ENCODE measurements at places on chromosomes 3 and 15.

GRCh38 chr3:40044487-40044886 is 235.1 kb downstream of the MYRIP start:
- no peak for DNase-seq

- DNase-seq: no peak
These were observed 72.6 kb downstream of the C3orf38 start for GRCh38 chr3:88222343-88222742.

DNA sequence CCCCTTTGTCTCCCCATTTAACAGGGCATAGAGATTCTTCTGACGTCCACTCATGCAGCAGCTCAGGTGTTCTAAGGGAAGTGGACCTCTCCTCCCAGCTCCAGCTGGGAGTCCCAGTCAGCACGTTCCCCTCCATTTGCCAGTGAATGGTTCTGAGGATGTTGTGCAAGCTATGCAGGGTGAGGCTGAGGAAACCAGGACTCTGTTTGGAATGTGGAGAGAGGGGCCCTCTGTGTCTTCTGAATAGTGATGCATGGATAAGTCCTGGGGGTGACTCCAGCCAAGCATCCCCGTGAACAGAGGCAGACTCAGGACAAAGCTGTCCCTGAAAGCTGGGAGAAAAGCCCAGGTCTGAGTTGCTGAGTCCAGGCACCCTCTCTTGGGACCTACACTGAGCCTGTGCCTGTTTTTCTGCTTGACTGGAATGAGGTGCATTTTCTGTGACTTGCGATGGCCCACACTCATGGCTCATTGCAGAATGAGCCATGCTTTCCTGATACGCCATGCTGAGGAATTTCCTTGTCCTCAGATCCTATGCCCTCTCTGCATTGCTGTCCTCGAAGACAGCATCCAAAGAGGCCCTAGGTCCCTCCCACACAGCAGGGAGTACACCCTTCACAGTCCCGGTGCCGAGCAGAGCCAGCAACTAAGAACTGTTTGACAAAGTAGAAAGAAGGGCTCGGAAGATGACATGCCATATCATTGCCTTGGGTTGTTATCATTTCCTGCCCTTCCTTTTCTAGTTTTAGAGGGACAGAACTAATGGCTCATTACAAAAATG is 185.2 kb downstream of the ATP10A start:
- DNase-seq: no peak

GRCh38 chr3:66501483-66502244 is 842 bp upstream of the LRIG1 start:
- no peak for DNase-seq

DNA sequence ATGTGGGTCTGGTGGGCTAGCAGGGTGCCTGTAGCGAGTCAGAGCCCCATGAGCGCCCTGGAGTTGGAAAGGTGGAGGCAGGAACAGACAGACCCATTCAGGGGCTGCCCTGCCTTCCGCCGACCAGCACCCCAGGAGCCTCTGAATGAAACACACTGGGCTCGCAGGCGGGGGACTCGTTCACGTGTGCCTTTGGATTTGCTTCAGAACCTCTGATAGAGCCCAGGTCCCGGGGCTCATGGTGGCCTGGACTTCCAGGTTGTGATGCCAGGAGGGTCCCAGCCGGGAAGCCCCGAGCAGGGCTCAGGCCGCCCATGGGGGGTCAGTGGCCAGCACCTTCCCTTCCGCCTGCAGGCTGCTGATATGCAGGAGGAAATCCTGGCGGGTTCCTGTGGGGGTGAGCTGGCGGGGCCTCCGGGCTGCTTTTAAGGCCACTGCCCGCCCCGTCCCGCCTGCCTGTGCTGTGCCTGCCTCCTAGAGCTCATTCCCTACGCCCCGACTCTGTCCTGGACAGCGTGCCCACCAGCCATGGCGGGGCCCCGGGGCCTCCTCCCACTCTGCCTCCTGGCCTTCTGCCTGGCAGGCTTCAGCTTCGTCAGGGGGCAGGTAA is at the start of gene STAB1:
Gene STAB1 (plus strand): TSS at position 453 of the 610 bp plus-strand sequence. CDS start 76 bp downstream, at position 529.
- DNase-seq: no peak

DNA sequence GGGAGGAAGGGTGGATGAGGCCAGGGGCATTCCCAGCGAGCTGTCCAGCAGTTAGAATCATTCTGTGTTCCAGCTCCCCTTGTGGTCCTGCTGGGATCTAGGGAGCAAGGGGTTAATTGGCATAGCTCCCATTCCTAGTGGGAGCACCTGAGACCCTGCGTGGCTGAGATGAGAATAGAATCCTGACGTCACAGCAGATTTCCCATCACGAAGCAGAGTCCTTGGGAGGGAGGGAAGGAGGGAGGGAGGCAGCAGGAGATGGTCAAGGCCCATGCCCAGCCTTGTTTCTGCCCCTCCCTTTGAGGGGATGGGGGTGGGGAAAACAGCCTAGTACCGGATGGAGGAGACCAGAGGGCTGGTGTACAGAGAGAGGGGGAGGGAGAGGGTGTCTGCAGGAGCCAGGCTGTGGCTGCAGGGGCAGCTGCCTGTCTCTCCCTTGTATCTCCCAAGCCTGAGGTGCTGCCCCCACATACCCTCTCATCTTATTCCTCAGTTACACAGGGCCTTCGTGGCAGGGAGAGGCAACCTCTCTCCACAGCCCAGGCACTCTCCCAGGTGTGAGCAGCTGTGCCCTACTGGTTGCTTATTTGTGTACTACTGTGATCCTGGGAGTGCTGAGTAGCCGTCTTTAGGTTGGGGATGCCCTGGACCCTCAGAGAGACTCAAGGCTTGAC is 5.4 kb downstream of the TYRO3 start:
- DNase-seq: no peak

GRCh38 chr3:46859001-46859710 is 4.1 kb downstream of the MYL3 start:
- no peak for DNase-seq

DNA sequence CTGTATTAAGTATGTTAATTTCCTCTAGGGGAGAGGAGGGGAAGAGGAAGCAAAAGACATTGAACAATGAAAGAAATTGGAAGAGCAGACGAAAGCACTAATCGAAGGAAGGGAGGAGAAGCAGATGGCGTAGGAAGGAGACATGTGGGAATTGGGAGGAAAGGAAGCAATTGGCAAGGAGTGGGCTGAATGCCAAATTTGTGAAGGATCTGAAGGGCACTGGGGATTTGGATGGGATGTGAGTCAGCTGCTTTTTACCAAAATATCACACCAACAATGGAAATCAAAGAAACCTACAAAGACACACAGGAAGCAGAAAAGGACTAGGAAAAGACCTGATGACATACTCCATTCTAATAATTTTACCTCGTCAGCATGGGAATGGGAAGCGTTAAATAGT is 1029.8 kb downstream of the ROBO1 start:
- DNase-seq: no peak

DNA sequence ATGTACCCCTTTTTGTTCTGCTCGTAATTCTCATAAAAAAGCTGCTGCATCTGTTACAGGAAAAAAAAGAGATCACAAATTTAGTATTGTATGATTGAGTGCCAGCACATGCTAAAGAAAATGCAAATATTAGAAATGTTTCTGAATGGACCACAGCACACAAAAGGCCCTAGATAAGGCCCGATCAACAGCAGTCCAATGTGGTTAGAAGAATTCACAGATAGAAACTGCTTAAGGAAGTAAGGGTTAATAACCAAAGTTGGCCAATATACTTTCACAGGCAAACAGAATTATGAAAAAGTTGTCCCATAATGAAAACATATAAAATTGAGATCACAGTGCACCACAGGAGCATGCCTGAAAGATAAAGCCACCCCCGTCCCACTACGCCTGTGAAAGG is 72.9 kb downstream of the CHSY1 start:
- DNase-seq: no peak

DNA sequence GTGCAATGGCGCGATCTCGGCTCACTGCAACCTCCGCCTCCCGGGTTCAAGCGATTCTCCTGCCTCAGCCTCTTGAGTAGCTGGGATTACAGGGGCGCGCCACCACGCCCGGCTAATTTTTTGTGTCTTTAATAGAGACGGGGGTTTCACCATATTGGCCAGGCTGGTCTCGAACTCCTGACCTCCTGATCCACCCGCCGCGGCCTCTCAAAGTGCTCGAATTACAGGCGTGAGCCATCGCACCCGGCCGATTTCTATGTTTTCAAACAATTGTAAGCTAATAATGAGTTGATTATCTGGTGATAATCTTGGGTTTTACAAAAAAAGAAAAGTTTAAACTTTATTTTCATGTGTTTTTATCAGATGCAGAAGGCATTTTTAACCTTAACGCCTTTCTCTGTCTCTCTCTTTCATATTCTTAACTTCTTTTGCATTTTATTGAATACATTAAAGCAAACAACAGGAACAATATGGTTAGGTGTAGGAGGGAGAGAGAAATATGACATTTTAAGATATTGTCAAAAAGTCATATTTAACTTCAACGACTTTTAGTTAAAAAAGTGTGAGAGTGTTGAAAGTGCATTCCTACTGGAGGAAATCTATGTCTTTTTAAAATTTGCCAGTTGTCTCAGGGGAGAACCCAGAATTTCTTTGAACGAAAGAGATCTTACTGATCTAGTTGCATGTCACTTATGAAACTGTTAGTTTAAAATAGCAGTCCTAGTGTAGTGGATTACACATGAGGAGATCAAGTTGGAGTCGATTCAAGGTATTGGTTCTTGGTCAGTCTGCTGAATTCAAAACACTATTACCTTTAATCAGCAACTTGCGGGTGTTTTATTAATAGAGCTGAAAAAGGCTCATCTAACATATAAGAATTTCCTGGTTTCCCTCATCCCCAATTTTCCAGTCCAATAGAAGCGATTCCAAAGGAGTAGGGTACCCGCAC is 3.4 kb upstream of the MEIS2 start:
- no peak for DNase-seq

DNA sequence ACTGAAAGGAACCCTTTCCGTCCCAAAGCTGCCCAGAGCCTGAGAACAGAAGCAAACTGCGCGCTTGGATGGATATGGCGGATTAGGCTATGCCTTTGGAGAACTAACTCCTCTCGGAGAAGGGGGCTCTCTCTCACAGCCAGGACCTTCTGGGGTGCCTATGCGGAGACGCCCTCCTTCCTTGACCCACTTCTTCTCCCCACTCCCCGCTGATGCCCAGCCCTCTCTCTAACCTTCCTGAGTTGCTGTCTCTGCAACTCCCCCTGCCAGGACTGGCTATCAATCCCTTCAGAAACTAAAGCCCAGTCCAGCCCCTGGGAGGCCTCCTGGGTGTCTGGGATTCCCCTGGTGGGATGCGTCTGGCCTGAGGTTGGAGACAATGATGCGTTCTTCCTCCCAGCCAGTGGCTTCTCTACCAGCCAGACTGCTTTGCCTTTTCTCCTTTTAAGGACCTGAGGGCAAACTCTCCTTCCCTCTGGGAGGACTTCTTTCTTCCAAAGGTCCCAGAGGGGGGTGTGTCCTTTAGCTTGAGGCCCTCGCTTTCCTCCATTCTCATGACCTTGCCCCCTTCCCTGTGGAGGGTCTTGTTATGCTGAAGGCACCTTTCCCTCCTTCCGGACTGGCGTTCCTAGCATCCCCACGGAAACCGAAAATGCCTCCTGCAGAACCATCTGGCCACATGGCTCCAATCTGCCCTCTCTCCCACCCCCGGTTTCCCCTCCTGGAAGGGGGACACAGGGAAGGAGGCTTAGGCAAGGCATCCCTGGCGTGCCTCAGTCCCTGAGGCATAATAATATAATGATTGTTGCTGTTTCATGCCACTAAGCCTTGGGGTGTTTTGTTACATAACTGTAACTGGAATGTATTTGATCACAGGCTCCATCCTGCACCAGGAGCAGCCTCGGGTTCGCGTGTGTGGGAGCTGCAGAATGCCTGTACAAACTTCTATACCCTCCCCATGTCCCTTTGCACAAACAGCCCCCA is 63.4 kb upstream of the C15orf39 start:
- no peak for DNase-seq

GRCh38 chr3:14430706-14431451 is 28.5 kb downstream of the SLC6A6 start:
- no peak for DNase-seq

- no peak for DNase-seq
These were observed 81.5 kb downstream of the CPN2 start for GRCh38 chr3:194269610-194270145.

DNA sequence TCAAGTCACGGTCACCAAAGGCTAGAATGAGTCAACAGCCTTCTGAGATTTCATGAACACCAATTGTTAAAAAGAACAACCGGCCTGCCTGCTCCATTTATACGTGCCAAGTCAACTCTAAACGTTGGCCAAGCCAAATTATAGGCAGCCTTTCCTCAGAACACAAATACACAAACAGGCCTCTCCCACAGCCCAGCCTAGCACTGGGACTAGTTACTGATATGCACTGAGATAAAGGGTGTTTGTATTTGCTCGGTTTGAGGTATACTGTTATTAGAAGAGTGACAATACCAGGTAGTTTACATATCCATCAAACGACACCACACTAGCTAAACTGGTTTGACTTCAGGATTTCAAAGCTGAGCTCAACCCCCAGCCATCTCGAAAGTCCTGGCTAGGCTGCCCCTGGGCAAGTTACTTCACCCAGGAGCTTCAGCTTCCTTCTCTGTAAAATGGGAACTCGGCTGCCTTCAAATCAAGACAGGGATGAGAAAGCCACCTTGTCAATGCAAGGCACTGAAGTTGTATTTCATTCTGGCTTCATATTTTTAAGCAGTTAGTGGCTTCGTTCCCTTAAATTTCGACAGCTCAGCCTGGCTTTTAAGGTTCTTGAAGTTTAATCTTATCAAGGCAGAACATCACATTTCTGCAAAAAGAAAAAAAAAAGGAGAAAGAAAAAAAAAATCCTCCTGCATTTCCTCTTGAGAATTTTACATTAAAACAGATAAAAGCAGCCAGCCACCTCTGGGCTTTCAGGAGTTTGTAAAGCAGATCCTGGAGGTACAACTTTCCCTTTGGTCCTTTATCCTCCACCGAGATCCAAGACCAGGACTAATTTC is 4.0 kb downstream of the TLE3 start:
- no peak for DNase-seq

- DNase-seq: no peak
These were observed 150.5 kb upstream of the UBE2E2 start for GRCh38 chr3:23052620-23053019.

DNA sequence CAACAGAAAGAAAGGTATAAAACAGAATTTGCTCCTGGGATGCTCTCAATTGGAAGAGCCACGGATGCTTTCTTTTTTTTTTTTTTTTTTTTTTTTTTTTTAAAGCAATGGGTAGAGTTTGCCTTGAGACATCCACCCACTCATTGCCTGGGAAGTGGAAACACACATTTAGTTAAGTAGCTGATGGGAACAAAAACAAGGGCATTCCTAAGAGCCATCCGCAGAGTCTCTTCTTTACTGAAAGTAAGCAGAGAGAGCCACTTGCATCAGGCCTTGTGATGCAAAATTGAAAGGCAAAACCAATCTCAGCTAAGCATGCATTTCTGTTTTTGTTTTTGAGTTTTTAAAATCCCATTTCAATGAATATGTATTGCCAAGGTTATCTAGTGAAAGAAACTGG is 787.9 kb upstream of the LMCD1 start:
- no peak for DNase-seq

- DNase-seq: no peak
These were observed 231.3 kb downstream of the LPP start for GRCh38 chr3:188385295-188385694.

- no peak for DNase-seq
These were observed 140.3 kb downstream of the ADAMTSL3 start for GRCh38 chr15:83794209-83794608.

GRCh38 chr3:30428251-30428650 is 178.2 kb upstream of the TGFBR2 start:
- DNase-seq: no peak

- no peak for DNase-seq
These were observed 2.4 kb downstream of the ATP1B3 start for GRCh38 chr3:141878817-141879216.
